Stimulated activated CD8-positive, alpha-beta memory T cell treated with anti-CD3 and anti-CD28 coated beads, Interleukin-4, amount 100 ng/mL, for 24 hours (primary cell): ENCODE measurements at places on chromosomes 2 and 18.

DNA sequence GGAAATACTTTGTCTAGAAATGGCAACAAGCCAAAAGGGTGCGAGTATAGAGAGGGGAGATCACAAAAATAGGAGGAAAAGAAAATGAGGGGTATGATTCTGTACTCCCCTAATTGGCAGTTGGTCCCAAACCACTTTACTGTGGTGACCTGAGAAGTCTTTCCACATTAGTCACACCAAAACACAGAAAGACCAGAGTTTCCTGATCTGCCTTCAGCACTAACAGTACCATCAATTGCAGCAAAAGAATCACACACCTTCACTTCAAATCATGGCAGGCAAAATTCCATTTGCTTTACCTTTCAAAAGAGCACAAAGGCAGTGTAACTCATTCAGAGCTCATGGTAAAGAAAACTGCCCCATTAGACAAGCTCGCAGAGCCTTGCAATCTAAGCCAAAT, 86.8 kb downstream of the ALK start:
- DNase-seq: no peak

- DNase-seq: no peak
Measured at GRCh38 chr2:237715459-237715947, 83.1 kb upstream of the RBM44 start.

GRCh38 chr2:8761529-8762164, 75.8 kb downstream of the KIDINS220 start:
- no peak for DNase-seq

- no peak for DNase-seq
Measured at GRCh38 chr2:104040771-104041170, 813.1 kb upstream of the POU3F3 start.

- no peak for DNase-seq
Measured at GRCh38 chr2:3451169-3451568, 68.2 kb downstream of the ADI1 start.

GRCh38 chr2:3624059-3624794, 29.3 kb downstream of the COLEC11 start:
- no peak for DNase-seq

DNA sequence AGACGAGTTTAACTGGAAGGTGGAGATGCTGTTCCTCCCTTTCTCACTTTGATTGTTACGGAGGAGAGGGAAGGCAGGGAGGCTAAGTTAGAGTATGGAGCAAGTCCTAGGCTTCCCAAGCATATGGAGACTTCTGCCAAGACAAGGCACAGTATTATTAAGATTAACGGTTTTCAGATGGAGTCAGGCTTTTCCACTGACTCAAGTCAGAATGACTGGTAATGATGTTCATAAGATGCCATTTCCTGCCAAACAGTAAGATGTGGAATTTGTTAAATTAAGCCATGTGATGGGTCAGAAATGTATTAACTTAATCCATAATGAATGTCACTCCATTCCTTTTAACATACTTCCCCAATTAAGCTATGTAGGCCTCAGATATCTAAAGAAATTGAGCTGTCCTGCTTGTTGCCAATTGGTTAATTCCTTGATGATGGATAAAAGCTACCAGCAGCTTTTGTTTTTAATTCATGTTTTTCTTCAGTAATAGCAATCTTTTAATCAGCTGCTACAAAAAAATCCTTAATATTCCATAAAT, 383.7 kb downstream of the ZNF521 start:
- no peak for DNase-seq

GRCh38 chr2:46334389-46335271, 37.4 kb downstream of the EPAS1 start:
- DNase-seq: no peak

DNA sequence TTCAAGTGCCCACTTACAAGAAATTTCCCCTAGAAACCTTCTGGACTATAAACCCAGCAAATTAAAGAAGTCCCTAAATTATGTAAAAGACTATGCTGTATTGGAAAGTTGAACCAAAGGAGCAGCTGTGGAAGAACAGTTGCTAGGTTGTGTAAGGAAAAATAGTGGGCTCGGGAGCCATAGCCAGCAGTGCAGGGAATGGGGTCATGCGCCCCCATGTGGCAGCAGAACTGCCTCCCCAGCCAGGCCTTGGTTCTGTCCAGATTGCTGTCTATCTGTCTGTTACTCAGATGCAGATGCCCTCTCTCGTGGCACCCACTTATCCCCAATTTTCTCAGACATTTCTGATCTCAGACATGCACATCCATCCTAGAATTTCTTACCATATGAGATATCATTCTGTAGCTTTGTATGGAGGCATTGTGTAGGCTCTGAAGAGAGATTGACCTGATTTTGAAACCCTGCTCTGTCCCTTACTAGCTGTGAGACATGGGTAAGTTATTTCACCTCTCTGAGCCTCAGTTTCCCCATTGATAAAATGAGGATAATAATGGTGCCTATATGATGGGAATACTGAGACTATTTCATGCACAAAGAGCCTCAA, 258.3 kb downstream of the SS18 start:
- no peak for DNase-seq

DNA sequence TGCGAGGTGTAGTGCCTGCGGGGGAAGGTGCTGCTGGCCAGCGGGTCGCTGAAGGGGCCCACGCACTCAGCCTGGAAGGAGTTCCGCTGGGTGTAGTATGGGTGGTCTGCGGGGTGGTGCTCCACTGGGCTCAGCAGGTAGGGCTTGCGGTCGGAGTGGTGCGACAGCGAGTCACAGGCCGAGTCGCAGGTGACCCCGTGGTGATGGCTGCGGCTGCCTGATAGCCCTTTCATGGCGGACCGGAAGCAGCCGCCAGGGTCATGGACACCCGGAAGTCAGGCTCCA, 429.8 kb downstream of the TGIF1 start:
- no peak for DNase-seq

DNA sequence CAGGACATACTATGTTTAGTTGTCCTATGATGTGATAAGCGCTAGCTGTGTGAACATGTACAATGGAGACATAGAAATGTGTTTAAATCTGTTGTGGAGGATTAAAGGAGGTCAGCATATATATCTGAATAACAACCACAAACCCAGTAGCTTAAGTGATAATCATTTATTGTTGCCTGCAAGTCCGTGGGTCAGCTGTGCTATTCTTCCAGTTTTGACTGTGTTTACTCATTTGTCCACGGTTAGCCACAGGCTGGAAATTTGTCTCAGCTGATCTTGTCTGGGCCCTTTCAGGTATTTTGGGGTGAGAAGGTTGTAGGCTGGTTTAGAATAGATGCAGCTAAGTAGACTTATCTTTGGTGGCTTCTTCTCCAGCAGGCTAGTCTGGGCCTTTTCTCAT, 110.4 kb downstream of the PARD3B start:
- DNase-seq: no peak

DNA sequence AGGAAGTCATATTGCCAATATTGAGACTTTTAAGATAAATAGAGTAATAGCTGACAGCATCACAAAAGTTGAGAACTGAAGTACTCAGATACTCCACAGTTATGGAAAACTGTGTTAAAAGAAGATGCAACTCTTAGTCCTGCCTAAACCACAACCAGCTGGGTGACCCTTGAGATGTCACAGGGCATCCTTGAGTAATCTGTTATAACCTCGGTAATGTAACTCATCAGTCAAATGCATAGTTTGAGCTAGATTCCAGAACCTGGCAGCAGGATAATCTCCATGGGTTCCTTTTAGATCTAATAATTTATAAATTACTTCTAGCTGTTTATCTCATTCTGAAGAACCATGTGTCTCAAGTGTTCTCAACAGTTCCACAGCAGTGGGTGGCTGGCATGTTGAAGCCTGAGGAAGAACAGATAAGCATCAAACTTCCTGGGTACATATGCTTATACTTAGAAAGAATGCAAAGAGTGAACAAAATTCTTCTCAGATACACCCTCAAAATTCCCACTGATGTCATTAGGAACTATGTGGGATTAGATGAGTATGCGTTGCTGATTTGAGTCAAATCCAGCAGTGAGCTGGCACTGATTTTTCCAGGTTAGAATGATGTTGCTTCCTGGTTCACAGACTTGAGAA, 304.1 kb upstream of the ERBB4 start:
- no peak for DNase-seq

DNA sequence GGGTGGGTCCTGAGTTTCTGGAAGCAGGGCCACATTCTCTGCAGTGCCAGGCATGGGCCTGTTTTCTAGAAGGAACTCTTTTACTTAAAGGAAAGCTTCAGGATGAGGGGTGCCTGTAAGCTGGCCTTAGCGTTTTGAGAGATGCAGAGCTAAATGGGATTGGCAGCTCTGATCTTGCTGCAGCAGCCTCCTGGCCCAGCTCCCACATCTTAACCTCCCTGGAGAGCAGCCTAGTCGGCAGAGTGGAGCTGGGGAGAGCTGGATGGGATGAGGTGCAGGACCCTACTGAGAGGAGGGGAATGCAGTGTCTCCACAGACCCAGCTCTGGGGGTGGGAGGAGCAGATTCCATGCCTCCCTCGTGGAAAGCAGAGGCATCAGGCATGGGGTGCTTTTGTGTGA, 52.0 kb downstream of the TMEM17 start:
- no peak for DNase-seq

- no peak for DNase-seq
Measured at GRCh38 chr2:8238521-8239230, 443.2 kb upstream of the ID2 start.

- no peak for DNase-seq
Measured at GRCh38 chr2:159053161-159054031, 85.0 kb downstream of the TANC1 start.

DNA sequence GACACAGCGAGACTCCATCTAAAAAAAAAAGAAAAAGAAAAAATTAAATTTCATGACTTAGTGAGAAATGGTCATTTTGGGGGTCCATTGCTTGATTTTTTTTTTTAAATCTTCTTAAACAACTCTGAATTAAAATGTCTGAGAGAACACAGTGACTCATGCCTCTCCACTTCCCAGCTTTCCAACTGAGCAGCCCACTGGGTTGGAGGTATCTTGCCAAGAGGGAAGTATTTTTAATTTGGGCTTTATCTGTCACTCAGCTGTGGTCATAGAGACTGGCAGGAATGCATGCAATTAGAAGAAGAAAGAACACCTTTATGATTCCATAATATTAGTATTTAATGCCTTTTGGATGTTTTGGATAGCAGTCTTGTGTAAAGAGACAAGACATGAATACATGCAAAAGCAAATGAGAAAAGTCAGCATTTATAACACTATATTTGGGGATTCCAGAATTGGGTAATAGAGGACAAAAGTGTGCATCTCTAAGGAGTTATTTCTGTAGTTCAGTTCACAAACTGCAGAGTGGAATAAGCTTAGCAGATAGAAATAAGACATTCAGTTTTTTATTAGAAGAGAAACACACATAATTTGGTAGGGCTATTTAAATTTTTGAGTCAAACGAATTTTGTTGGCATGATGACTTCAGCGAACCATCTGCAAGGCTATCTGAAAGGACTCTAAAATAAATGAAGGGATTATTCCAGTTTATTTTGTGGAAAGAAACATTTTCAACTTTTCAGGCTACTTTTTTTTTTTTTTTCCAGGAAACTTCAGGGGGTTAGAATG, 254.8 kb downstream of the TGIF1 start:
- no peak for DNase-seq

GRCh38 chr2:74286725-74287124, 56.5 kb downstream of the SLC4A5 start:
- no peak for DNase-seq

- DNase-seq: no peak
Measured at GRCh38 chr2:48578313-48578712, 39.3 kb upstream of the GTF2A1L start.

GRCh38 chr2:98346311-98347236, at the start of gene CNGA3:
CNGA3 (plus strand) TSS chr2:98346456; CDS start chr2:98369976, 23,520 bp downstream.
- no peak for DNase-seq

GRCh38 chr18:1150344-1150743, 245.7 kb downstream of the ADCYAP1 start:
- DNase-seq: no peak

DNA sequence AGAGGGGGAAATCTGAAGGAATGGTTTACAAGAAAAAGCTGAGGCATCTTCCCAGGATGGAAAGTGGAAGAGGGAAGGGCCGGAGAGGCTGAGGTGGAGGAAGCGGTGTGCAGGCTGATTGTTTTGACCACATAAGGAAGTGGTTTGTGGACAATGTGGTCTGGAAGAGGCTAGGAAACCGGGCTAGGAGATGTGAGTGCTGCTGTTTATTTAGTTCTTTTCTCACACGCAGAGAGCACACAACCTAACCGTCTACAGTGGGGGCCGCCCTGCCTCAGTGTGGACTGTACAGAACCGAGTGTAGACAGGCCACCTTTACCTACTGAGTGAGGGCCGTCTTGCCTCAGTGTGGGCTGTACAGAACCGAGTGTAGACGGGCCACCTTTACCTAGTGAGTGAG, 251.7 kb upstream of the PXDN start:
- no peak for DNase-seq

GRCh38 chr2:151198645-151199044, 63.0 kb downstream of the RBM43 start:
- no peak for DNase-seq

- DNase-seq: no peak
Measured at GRCh38 chr2:71609029-71609428, 155.7 kb downstream of the DYSF start.

GRCh38 chr18:79476918-79477571, 81.3 kb downstream of the NFATC1 start:
- DNase-seq: no peak

GRCh38 chr2:83967854-83968253, 491.2 kb downstream of the SUCLG1 start:
- DNase-seq: no peak

DNA sequence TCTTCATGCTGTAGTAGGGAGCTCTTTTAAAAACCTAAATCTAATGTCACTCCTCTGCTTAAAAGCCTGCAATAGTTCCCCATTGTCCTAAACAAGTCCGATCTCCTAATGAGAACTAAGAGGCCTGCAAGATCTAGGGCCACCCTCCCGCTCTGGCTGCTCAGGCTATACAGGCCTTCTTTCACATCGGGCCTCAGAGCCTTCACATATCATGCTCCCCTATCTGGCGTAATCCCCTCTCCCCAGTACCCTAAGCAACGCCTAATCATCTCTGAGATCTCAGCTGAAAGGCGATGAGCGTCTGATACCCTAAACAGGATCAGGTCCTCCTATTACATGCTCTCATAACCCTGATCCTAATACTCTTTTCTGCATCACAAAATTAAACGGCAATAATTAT, 1.9 kb downstream of the MAP4K3 start:
- DNase-seq: no peak

- no peak for DNase-seq
Measured at GRCh38 chr2:60597346-60597745, 43.9 kb upstream of the BCL11A start.

DNA sequence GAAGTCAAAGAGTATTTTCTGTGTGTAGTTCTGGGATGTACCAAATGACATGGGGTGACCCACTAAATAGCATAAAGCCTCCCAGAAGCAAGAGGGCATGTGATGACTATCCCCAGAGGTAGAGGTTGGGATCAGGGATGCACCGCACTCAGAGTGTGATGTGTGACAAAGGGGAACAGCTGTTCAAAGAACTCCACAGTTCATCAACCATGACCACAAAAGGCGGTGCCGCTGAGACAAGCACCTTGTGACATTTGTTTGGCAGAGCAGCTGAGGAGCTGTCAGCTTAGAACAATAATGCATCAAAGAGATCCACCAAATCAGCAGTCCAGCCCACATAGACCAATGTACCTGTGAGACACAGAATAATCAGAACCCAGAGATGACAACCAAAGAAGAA, 81.3 kb downstream of the VWC2L start:
- DNase-seq: no peak

GRCh38 chr2:125169022-125169763, 1144.1 kb downstream of the CNTNAP5 start:
- DNase-seq: no peak
